ENCODE measurements at places on chromosomes 4 and X. TPM values are rescaled to one million over a fixed set of nuclear protein-coding genes. Genes with fewer than 3 reads are reported as not detected.

- H3K4me1 ChIP-seq, result peaks cover 3% of the 10 kb centered on the region
- H3K36me3 ChIP-seq, result peaks cover 10% of the 10 kb centered on the region
- H3K27ac ChIP-seq, result no peak overlapping the region
- no peaks in the 10 kb centered on the region for H3K27me3 ChIP-seq
- no peak overlapping the region for H3K4me3 ChIP-seq
These were observed 10.8 kb downstream of the HNRNPDL start for GRCh38 chr4:82419451-82419850.

The PCDH7 gene
- total RNA-seq, result 44.1 TPM

DNA sequence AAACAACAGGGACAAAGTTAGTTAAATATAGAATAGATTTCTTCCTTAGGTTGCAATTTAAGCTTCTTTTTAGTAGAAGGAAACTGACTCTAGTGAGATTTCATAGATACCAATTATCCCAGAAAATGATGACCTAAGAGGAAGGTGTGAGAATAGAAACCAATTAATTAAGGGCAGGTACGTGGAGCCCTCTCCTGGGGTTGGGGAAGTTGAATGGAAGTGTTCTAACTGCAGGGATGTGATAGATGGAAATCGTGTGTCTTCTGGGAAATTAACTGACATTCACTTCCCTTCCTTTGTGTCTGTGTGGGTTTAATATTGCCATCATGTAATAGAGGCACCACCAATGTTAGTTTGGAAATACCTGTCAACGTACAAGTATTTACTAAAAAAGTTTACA lies 204.1 kb upstream of the ANK2 start:
- no peak overlapping the region for H3K27ac ChIP-seq
- no peaks in the 10 kb centered on the region for H3K4me1 ChIP-seq
- H3K36me3 ChIP-seq, result no peaks in the 10 kb centered on the region
- DNase-seq, result no peak
- no peaks in the 10 kb centered on the region for H3K27me3 ChIP-seq
- H3K4me3 ChIP-seq, result no peak overlapping the region

DNA sequence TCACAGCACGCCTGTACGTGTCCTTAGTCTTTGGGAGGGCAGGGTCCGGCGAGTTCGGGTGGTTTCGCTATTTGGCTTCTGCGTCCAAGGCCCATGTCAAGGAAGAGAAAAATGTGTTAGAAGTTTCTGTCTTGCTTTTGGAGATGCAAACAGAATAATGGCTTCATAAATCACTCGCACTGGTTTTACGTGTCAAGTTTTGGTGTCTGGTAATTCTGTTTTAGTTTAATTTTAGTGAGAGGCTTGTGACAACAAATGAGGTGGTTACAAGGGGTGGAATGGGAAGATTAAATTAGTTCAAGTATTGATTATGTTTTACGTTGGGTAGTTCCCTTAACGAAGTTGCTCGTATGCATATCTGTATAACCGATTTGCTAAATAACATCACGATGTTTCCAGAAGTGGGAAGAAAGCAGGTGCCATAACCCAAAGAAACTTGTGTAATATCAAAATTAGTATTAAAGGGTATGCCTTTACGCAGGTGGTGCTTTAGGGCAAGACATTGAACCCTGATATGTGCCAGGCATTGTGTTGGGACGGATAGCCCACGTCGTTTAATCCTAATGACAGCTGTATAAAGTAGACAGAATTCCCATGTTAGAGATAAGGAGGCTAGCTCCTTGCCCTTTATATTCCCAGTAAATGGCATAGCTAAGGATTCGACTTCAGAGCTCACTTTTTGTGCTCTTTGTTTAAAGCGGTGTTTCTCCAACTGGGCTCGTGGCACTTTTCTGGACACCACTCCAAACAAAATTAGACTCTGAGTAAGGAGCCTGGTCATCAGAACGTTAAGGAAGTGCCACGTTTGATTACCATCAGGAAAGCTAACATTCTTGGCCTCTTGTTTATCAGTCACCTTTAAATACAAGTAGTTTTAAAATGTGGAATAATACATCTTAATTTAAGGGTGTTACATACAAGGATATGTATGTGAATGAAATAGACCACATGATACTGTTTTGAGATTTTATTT lies 843 bp downstream of the RPL34 start:
- peaks cover 2% of the 10 kb centered on the region for H3K4me1 ChIP-seq
- peak overlapping the region; percentile 78 for H3K4me3 ChIP-seq
- peak overlapping the region; percentile 69 for H3K27ac ChIP-seq
- peak; percentile 21 for DNase-seq

GRCh38 chrX:151695583-151696340 lies 504 bp downstream of the PRRG3 start:
- H3K27me3 ChIP-seq, result no peaks in the 10 kb centered on the region
- no peaks in the 10 kb centered on the region for H3K4me1 ChIP-seq
- no peak overlapping the region for H3K4me3 ChIP-seq
- no peak for DNase-seq
- no peak overlapping the region for H3K27ac ChIP-seq

- no peaks in the 10 kb centered on the region for H3K27me3 ChIP-seq
- peak overlapping the region; percentile 59 for H3K27ac ChIP-seq
- H3K36me3 ChIP-seq, result no peaks in the 10 kb centered on the region
- H3K4me3 ChIP-seq, result no peak overlapping the region
These were observed 252.7 kb downstream of the SPRY1 start for GRCh38 chr4:123649250-123649644.

The DMD gene
- 11.8 TPM for total RNA-seq

The RHOXF1 gene
- not detected for total RNA-seq

The SMR3B gene
- total RNA-seq, result not detected

- H3K27ac ChIP-seq, result no peak overlapping the region
These were observed 2.2 kb downstream of the PCDH10 start for GRCh38 chr4:133151341-133151690.

The PPARGC1A gene
- under 0.01 TPM for total RNA-seq

DNA sequence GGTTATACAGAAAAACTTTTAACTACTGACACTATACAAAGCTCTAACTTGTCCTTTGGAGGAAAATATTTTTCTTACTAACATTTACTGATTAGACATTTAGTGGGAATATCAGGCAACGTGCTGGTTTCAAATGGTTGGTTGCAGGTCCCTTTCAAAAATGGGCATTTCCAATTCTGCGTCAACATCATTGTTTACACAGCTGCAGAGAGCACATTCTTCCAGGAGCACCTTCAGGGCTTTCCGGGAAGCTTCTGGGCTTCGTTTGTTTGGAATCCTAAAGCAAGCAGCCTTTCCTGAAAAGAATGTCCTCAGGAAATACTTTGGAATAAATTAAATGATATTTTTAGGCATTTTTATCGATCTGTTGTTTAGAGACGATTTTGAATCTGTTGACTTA lies 289.7 kb downstream of the TRIML1 start:
- H3K4me1 ChIP-seq, result peaks cover 3% of the 10 kb centered on the region
- H3K36me3 ChIP-seq, result no peaks in the 10 kb centered on the region
- H3K4me3 ChIP-seq, result no peak overlapping the region
- no peak overlapping the region for H3K27ac ChIP-seq

DNA sequence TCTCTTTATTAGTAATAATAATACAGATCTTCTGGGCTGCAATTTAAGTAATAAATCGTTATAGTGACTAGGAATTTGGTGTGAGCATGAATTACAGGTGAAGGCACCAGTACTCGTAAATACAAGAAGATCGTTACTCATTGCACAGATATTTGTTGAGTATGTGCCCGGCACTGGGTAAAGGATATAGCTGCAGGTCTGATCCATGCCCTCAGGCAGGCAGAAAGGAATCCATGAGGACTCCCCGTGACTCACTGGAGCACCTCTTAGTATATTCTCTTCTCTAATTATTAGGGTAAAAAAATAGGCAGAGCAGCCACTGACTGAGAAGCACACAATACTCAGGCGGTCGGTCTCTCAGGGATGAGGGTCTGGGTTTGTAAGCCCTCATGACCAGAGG lies 868.3 kb downstream of the RAB28 start:
- H3K36me3 ChIP-seq, result no peaks in the 10 kb centered on the region
- no peak for DNase-seq
- H3K27me3 ChIP-seq, result no peaks in the 10 kb centered on the region

GRCh38 chr4:173878701-173879100 lies 348.7 kb upstream of the HAND2 start:
- peak; percentile 83 for DNase-seq
- no peak overlapping the region for H3K27ac ChIP-seq
- H3K4me1 ChIP-seq, result no peaks in the 10 kb centered on the region
- H3K4me3 ChIP-seq, result no peak overlapping the region
- H3K27me3 ChIP-seq, result no peaks in the 10 kb centered on the region

- peak; percentile 68 for DNase-seq
- no peak overlapping the region for H3K4me3 ChIP-seq
- no peaks in the 10 kb centered on the region for H3K4me1 ChIP-seq
- H3K27ac ChIP-seq, result no peak overlapping the region
- H3K27me3 ChIP-seq, result no peaks in the 10 kb centered on the region
These were observed 72.4 kb upstream of the TLR2 start for GRCh38 chr4:153611679-153612078.

DNA sequence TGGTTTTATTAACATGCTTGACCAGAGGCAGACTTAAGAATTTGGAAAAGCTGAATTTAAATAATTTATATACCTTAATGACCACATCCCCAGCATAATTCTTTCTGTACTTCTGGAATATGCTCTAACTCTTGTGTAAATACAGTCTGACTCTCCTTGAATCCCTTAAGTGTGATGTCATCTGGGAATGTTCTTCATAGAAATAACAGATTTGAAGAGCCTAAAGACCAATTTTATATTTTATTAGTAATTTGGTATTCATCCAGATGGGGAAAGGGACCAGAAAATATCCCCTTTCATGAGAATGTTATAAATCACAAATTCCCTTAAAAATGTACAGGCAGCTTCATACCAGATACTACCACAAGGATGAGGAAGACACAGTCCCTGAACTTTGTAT lies 58.3 kb downstream of the KCNIP4 start:
- H3K4me3 ChIP-seq, result no peak overlapping the region
- peaks cover 4% of the 10 kb centered on the region for H3K4me1 ChIP-seq
- DNase-seq, result peak; percentile 23
- no peaks in the 10 kb centered on the region for H3K36me3 ChIP-seq
- H3K27me3 ChIP-seq, result no peaks in the 10 kb centered on the region
- H3K27ac ChIP-seq, result no peak overlapping the region

DNA sequence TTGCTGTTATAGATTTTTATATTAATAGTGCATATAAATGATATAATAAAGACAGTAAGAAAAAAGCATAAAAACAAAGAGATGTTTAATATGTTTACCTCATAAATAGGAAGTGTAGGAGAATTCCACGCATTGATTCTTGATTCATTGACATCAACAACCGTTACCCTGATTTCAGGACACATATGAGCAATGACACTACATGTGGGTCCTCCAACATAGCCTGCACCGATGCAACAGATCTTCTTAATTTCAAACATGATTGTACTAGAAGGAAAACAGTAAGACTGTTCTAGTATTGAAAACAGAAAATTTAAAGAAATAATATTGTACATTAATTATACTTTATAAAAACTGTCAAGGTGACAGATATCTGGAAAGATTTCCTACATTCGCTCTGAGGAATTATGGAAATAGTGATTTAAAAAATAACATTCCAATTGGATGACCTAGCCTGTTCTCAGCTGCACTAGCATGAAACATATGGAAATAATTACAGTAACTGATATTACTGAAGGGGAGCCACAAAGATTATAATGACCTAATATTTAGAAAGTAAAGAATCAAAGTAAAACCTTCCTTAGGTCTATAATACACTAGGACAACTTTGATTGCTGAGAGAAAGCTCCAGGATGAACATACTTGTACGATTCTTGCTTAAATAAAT lies 5.9 kb downstream of the UGDH start:
- peak; percentile 82 for DNase-seq
- H3K27me3 ChIP-seq, result no peaks in the 10 kb centered on the region
- H3K36me3 ChIP-seq, result peaks cover 20% of the 10 kb centered on the region
- peak overlapping the region; percentile 28 for H3K27ac ChIP-seq

DNA sequence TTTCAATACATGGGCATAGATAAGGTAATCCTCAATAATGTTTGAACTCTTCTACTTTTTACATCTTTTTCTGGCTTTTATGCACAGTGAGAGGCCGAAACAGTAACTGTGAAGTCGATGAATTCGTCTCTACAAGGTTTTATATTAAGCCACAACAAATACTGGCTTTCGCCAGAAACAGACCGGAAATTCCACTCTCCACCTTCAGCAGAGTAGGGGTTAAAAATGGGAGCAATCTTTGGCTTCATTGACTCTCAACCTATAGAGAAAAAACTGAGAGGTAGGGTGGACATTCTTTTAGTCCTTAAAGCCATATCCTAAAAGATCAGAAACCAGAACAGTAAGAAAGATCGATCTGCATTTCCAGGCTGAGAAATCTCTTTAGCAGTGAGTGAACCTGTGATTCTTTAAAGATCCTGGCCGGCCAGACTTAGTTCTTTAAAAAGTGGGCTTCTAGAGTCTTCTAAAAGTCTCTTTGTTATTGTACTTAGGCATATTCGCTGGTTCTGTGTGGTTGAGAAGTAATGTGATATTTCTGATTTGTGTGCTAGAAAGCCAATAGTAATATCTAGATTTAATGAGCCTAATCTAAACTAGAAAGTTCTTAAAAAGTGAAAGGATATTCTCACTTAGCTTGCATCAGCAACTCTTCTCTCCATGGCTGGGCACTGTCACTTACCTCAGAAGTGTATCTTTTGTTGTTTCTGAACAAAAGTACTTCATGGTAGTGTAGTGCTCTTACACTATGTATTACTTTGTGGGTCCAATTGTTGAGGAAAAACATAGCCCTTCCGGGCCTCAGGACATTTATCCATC lies 2.0 kb downstream of the HSPA4L start:
- H3K4me3 ChIP-seq, result no peak overlapping the region
- no peak overlapping the region for H3K27ac ChIP-seq
- DNase-seq, result no peak
- no peaks in the 10 kb centered on the region for H3K4me1 ChIP-seq

GRCh38 chr4:74486905-74487304 lies 42.0 kb downstream of the AREG start:
- no peaks in the 10 kb centered on the region for H3K36me3 ChIP-seq
- no peaks in the 10 kb centered on the region for H3K4me1 ChIP-seq
- H3K4me3 ChIP-seq, result no peak overlapping the region

The TRPC3 gene
- total RNA-seq, result 2.7 TPM

The SCML2 gene
- 1.7 TPM for total RNA-seq

DNA sequence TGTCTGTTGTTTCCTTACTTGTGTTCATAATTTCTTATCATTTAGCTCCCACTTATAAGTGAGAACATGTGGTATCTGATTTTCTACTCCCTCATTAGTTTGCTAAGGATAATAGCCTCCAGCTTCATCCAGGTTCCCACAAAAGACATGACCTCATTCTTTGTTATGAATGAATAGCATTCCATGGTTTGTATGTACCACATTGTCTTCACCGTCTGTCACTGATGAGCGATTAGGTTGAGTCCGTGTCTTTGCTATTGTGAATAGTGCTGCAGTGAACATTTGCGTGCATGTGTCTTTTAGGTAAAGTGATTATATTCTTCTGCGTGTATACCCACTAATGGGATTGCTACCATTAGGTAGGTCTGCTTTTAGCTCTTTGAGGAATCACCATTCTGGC lies 624.3 kb upstream of the EPHA5 start:
- no peaks in the 10 kb centered on the region for H3K4me1 ChIP-seq
- DNase-seq, result no peak
- H3K36me3 ChIP-seq, result no peaks in the 10 kb centered on the region

GRCh38 chr4:40325406-40326019 lies 9.6 kb upstream of the CHRNA9 start:
- H3K4me1 ChIP-seq, result peaks cover 4% of the 10 kb centered on the region
- no peak overlapping the region for H3K4me3 ChIP-seq
- H3K27ac ChIP-seq, result no peak overlapping the region
- DNase-seq, result peak; percentile 72

Measured in IMR-90 (cell line).